IPS-NIHi11 (cell line): ENCODE measurements at places on chromosomes 1 and 21.

- no peak for DNase-seq
These were observed 26.4 kb downstream of the KRTAP10-1 start for GRCh38 chr21:44513389-44514217.

GRCh38 chr1:203103829-203104495, 18.1 kb upstream of the MYOG start:
- no peak for DNase-seq

DNA sequence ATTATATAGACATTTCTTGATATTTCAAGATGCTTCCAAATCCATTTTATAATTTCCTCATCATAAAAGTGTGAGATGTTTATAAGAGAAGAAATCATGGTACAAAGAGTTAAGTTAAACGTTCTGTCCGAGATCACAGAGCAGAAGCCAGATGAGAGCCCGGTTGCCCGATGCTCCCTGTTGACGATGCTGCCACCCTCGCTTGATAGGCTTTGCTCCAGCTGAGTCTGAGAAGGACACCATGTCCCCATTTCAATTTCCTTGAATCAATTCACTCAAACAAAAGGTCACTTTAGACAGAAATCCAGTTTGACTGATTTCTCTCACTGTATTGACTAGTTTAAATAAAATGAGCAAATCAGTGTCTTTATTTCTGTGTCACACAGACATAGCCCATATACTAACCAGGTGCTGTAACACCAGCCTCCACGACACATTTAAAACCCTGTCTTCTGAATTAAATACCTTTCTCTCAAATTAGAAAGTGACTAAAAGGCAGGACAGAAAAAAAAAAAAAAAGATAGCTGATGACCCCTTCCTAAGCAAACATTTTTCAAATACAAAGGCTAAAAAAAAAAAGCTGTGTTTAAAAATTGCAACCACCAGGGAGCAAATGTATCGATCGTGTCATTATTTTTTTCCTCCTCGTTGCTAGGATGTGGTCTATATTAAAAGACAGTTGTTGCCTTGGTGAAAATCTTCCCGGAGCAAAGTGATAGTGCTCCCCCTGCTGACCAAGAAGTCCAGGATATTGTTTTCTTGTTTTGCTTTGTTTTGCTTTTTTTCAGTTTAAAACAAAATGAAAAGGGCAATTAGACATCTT, 35.2 kb downstream of the DNASE2B start:
- DNase-seq: peak; percentile 44

- DNase-seq: no peak
These were observed 653 bp downstream of the CASP9 start for GRCh38 chr1:15523104-15524020.

DNA sequence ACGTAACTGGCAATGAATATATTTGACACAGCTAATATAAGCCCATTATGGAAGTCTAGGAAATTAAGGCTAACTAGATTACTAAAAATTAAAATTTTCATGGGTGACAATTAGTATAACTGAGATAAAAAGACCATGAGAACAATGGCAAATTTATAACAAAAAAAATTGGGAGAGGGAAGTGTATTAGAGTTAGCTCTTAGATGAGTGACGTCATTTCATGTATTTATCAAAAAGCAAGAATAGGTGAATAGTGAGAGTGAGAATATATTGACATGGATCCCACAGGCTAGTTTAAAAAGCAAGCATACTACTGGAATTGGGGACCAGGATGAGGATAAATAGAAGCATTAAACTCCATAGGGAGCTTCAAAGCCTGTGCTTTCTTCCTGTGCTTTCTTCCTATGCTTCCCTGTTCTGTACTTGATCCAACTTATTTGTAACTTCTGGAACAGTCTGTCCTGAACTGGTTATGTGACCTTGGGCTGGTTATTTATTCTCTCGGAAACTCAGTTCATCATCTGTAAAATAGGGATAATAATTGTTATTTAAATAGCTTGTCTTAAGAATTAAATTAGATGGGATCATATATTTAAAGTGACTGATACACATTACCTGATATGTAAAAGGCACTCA, 9.1 kb downstream of the BCL9 start:
- no peak for DNase-seq

- DNase-seq: peak; percentile 7
These were observed 1753.4 kb downstream of the MRPL39 start for GRCh38 chr21:23853796-23854379.

GRCh38 chr1:201713086-201713810, 115.7 kb upstream of the IPO9 start:
- no peak for DNase-seq

- no peak for DNase-seq
These were observed 64.0 kb upstream of the CLDN14 start for GRCh38 chr21:36543924-36544323.

DNA sequence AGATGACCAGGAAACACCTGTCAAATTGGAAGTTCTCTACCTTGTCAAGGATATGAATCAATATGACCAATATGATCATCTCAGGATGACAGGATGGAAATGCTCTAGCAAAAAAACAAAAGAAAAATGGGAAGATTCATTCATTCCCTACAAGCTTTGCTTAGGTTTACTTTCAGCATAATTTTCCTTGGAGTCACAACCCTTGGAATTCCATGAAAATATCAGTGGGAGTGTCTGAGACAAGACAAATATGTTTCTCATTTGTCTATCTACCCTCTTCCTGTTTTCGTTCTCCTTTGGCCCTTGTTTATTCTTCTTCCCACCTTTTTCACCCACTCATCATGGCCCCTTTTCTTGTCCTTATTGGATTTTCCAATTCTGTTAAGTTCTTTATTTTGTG, 50.6 kb downstream of the COLGALT2 start:
- DNase-seq: no peak

DNA sequence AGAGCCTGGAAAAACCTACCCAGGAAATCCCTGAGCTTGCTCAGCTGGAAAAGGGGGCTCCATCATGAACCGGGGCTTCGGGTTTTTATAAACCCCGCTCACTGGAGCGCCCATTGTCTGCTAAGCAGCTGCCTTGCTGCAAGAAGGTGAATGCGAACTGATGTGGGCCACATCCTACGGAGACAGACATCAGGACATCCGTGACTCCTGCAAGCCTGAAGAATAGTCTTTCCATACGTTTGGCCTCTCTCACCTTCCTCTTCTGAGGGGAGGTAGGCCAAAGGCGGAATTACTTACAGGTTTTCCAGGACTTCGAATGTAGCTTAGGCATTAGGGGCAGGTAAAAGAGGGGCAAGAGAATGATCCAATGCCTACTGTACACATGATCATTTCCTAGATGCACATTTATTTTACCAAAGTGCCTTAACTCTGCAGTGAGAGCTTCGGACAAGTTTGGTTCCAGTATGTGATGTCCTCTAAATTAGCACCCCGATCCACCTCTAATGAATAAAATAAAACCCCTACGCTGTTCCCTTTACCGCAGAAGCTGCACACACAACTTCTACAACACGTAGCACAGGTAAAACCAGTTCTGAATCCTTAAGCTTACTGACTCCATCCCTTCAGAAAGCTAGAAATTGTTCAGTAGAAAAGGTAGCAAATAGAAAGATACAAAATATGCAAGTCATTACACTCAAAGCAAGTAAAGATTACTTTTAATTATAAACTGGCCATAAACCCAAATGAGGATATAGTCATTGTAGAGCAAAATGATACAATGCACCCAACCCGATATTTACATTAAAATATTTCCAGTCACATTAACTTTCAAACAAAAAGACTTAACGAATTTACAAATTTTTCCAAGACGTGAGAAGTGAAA, 866 bp upstream of the SORT1 start:
- DNase-seq: no peak

- no peak for DNase-seq
These were observed 11.7 kb downstream of the DSCAM start for GRCh38 chr21:40835184-40835694.

- DNase-seq: peak; percentile 50
These were observed 570 bp upstream of the NEK7 start for GRCh38 chr1:198156111-198156744.

- no peak for DNase-seq
These were observed 34.5 kb upstream of the TDRD10 start for GRCh38 chr1:154467434-154468102.

- DNase-seq: no peak
These were observed 62.9 kb upstream of the CNTN2 start for GRCh38 chr1:204979891-204980649.

DNA sequence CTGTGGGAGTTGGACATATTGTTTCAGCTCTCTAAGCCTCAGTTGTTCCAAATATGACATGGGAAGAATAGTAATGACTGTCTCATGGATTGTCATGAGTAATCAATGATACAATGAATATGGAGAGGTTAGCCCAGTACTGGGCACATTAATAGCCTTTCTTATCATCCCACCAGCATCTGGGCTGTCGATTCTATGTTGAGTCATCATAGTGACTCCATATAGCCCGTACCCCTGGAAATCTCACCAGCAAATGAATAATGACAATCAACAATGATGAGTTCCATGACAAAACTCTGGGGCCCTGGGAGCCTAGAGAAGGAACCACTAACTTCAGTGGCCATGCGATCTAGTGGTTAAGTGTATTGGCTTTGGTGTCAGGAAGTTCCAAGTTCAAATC, 39.7 kb upstream of the GJB5 start:
- DNase-seq: no peak

DNA sequence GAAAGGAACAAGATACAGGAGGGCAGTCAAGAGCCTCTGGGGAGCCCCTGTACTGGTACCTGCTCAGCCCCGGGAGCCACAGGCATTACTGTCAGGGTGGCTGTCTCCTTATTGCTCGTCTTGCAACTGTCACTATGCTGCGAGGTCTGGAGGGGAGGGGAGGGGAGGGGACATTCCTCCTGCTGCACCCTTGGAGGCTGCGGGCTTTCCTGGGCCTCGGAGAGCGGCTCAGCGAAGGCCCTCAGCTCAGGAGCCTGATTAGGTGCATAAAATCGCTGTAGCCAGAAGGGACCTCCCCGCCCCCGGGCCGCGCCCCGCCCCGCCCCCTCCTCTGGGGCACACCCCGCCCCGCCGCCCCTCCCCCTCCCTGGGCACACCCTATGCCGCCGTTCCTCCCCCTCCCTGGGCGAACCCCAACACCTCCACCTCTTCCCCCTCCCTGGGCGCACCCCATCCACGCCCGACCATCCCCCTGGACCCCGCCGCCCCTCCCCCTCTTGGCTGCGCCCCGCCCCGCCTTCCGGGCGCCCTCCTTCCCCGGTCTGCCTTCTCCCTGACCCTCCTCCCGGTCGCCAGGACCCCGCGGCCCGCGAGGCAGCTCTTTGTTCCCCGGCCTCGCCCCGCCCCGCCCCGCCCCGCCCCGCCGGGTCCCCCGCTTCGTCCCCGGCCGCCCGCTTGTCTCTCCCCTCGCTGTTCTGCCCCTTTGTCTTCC, 35.5 kb downstream of the CACHD1 start:
- DNase-seq: peak; percentile 88

GRCh38 chr1:95558791-95559190, 324.8 kb downstream of the RWDD3 start:
- no peak for DNase-seq

DNA sequence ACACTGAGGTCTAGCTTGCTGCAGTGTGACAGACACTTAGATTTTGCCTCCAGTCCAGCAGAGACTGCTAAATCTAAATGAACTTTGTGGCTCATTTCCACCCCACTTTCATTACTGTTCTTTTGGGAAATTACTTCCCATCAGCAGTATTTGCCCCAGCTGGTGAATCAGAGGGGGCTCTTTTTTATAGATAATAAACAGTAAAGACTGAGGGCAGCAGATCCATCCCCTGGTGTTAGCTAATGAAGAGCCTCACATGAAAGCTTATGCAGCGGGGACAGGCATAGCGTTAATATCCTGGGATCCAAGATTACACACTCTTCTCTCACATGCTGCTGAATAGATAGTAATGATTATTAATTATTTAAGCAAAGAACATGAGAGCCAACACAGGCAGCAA, 6.4 kb upstream of the CTNNBIP1 start:
- no peak for DNase-seq

- DNase-seq: no peak
These were observed 1.3 kb downstream of the PTPRC start for GRCh38 chr1:198640174-198640573.

DNA sequence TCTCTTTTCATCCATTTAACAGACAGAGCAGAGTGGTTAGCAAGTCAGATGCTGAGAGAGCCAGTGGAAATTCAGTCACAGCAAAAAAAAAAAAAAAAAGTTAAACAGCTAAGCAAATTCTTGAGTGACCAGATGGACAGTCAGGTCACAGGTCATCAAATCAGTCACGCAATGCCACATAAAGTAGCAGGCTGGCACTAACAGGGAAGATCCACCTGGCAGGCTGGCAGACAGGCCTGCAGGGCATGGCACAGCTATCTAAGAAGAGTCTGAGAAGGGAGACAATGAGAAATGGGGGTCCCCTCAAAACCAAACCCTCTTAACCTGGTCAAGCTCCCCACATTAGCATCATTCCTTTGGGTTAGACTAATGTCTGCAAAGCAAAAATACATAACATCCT, 371.9 kb downstream of the TTLL7 start:
- no peak for DNase-seq

- DNase-seq: no peak
These were observed 12.2 kb downstream of the THBS3 start for GRCh38 chr1:155195201-155196102.

DNA sequence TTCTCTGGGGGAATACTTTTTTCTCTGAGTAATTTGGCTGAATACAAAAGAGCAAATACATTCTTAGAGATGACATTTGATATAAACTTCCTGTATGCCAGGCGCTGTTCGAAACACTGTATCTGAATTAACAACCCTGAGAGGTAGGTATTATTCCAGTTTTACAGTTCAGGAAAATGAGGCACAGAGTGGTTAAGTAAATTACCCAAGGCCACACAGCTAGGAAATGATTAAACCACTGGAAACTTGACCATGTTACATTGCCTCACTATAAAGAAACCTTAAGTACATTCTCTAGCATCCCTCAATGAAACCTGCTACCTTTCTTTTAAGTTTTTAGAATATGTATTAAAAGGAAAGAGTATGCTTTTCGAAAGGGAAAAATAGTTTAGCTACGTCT, 54.6 kb downstream of the SMYD2 start:
- no peak for DNase-seq

DNA sequence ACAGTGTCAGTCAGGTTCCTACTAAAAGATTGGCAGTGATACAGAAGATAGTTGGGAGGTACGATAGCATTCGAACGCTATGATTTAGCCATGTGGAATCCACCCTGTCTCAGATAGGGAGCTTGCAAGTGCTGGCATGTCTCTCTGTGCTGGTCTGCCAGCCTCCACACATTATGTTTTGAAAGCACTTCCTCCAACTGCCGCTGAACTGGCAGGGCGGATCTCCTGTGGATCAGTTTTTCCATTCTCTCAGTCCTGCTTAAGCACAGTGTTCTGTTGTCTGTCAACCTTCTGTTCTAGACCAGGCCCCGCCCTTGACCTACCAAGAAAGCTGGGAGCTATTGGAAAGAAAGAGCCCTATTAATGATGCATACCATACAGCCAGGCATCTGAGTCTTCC, 65.5 kb upstream of the PALMD start:
- no peak for DNase-seq

DNA sequence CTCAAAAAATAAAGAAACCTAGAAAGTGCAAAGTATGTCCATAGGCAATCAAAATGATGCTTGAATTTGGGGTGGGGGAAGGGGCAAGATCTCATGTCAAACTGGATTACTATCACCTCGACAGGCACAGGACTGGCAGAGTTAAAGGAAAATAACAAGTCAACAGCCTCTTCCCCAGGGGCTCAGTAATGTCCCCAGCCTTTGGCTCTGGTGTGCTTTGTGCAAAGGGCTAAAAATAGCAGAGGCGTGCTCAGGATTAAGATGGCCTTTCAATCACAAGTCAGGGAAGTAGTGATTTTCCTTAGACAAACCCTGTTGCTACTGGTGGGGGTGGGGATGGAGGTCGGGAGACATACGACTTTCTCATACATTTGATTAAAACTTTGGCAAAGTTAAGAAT, 63.5 kb upstream of the OLIG2 start:
- no peak for DNase-seq
